ENCODE measurements at places on chromosomes 7 and 10.

GRCh38 chr7:22783421-22783820 lies 39.2 kb downstream of the TOMM7 start:
- no peak for DNase-seq

GRCh38 chr7:131354390-131354789 lies 26.7 kb downstream of the MKLN1 start:
- DNase-seq: no peak

DNA sequence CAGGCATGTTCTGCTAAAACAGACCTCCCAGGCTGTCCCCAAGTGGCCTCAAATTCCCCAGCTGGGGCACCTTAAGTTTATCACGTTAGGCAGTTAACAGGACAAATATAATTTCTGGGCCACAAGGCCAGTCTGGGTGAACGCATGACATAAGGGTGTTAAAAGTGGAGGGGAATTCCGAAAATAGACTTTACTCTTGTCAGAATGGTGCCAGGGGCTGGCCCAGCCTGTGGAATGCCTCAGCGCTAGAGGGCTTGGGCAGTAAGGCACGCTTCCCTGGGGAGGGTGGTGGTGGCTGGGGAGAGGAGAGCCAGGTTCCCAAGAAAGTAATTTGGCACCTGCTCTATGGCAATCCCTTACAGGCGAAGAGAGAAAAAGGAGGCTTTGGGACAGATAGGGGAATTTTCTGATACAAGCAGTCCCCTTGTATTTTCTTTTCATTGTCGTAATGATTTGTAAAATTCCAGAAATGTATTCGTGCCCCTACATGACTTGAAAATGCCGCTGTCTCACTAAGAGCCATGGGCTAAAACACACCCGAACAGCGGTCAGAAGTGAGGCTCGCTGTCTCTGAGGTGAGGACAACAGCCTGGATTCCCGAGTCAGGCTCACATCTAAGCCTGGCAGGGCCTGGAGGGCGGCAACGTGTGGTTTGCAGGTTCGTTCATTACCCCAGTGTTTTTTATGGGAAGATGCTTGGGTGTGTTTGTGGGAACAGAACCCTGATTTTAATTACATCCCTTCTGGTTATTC lies 463.2 kb upstream of the GALNT17 start:
- no peak for DNase-seq

GRCh38 chr10:86648704-86649427 lies 5.5 kb upstream of the OPN4 start:
- peak; percentile 9 for DNase-seq
